ENCODE measurements at places on chromosomes 2 and 18.

GRCh38 chr2:120550893-120551446 is 184.7 kb upstream of the GLI2 start:
- no peak for DNase-seq

GRCh38 chr2:218257390-218257981 is 3.3 kb upstream of the GPBAR1 start:
- peak; percentile 49 for DNase-seq

DNA sequence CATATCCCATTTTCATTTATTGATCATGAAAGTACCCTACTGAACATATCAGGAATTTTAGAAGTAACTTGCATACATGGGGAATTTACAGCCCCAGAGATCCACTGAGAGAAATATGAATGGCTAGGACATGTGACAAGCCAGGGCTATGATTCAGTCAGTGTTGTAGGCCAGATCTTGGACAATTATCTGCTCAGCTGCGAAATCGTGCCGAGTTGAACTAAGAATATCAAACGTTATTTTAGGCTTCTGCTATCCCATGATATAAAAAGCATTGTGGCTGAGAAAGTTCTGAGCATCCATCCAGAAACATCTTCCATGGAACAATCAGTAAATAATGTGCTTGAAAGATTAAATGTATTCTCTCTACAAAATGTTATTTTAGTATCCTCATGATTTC is 85.7 kb upstream of the UNC80 start:
- no peak for DNase-seq

DNA sequence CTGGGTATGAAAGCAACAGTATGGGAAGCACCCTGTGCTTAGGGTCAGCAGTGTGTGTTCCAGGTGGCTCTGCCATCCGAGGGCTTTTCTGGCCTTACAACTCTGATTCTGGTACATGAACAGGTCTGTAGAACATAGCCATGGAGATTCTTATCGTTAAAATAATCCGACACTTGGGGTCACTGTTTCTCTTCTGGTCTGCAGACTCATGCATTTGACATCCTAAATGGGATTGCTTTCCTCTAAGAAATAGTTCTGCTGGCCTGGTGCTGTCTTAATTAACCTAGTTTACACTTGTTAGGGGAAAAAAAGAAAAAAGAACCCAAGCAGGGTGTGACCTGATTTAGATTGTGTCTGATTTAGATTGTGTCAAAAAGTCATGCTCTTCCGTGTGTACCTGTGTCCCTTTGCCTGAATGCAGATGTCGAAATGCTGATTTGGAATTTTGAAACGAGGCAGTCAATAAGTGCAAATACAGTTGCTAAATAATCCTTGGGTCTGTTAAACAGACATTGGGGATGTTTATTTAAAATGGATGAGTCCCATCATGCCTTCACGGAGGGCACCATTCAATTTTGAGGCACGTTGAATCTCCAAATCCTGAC is 59.6 kb downstream of the TRPM8 start:
- DNase-seq, result no peak

- DNase-seq, result no peak
These were observed 3.9 kb downstream of the IKZF2 start for GRCh38 chr2:213147538-213147937.

GRCh38 chr2:235934774-235935484 is 233.3 kb downstream of the GBX2 start:
- no peak for DNase-seq

GRCh38 chr2:53786352-53786704 is 425 bp downstream of the ASB3 start:
- no peak for DNase-seq

DNA sequence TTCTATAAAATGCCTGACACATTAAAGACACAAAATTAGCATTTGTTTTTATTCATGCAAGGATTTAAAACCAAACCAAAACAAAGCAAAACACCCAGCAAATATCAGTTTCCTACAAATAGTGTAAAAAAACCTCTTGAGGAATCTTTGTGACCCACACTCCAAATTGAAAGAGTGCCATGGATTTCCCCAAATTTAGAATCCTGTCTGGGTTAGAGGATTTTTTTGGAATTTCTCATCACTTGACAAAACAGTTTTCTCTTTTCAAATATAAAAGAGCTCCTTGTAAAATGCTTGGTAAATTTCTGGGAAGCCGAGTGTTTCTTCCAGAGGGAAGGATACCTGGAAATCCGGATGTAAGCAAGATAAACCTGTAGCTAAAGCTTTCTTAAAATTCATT is 1.7 kb upstream of the FN1 start:
- no peak for DNase-seq

- no peak for DNase-seq
These were observed 48.8 kb upstream of the IHH start for GRCh38 chr2:219109471-219109870.

DNA sequence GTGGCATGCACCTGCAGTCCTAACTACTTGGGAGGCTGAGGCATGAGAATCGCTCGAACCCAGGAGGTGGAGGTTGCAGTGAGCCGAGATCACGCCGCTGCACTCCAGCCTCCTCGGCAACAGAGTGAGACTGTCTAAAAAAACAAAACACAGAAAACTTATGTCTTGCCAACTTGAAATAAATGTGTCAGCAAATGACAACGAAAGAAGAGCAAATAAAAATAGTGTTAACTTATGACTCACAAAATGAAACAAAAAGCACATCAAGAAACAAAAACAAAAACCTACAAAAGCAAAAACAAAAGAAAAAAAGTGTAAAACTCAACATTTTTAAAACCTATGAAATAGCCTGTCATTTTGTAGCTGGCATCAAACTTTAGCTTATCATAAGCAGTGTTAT is 65.2 kb downstream of the KCNH7 start:
- no peak for DNase-seq

- DNase-seq, result no peak
These were observed 999.9 kb downstream of the TSN start for GRCh38 chr2:122755281-122755780.

DNA sequence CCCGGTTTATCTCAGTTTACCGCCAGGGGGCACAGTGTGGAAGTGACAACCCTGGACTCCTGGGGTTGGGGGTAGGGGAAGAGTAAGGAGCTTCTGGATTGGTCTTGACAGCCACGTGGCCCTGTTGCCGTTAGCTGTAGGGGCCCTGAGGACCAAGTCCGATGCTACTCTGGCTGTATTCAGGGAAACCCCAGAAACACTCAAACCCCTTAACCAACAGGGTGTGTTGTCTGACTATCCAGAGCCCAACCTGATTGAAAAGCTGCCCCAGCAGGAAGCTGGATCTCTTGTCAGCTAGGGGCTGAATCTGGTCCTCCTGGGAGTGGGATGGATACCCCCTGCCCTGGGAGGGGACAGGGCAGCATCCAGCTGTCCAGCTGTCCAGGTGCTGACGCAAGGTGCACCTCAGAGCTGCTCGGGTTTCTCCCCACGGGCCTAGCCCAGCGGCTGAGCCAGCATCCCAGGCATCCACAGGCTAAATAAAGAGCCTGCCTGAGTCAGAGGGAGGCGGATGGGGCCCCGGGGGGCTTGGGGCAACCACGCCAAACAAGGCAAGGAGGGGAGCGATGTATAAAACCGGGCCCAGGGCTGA is 3.1 kb upstream of the GMPPA start:
- no peak for DNase-seq

GRCh38 chr2:27049422-27050280 is 1.8 kb upstream of the AGBL5 start:
- peak; percentile 24 for DNase-seq

GRCh38 chr18:52339891-52340371 is at the start of gene DCC:
TSS of gene DCC (plus strand) at chr18:52340197. CDS start at chr18:52340788, 591 bp downstream.
- DNase-seq, result no peak

GRCh38 chr2:109466674-109467575 is 146.8 kb downstream of the SEPTIN10 start:
- no peak for DNase-seq

DNA sequence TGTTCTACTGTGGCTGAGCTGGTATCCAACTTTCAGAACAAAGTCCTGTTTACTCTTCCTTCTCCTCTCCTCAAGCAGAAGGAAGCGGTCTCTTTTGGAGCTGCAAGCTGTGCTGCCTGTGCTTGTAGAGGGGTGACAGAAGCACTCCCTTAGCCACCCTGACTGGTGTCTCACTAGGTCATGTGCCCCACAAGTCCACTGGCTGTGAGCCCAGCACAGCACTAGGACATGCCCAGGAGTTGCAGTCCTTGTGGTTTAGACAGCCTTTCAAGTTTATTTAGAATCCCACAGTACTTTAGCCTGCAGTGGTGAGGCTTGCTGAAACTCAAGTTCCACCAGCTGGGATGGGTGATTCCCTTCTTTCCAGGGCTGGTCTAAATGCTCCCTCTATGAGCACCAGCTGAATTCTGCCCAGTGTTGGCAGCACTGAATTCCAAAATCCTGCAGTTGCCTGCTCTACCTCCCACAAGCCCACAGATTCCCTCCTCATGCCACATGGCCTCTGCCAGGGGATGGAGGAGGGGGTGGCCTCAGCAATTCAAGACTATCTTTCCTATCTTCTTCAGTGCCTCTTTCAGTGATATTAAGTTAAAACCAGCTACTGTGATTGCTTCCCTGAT is 61.2 kb downstream of the CCDC85A start:
- no peak for DNase-seq

- no peak for DNase-seq
These were observed 85.8 kb downstream of the TCF4 start for GRCh38 chr18:55501982-55502710.

GRCh38 chr2:98909317-98910211 is 26.5 kb downstream of the CRACDL start:
- no peak for DNase-seq

GRCh38 chr2:69465513-69466456 is 28.6 kb upstream of the NFU1 start:
- no peak for DNase-seq

GRCh38 chr2:212797484-212798205 is 259.0 kb upstream of the ERBB4 start:
- DNase-seq, result no peak

DNA sequence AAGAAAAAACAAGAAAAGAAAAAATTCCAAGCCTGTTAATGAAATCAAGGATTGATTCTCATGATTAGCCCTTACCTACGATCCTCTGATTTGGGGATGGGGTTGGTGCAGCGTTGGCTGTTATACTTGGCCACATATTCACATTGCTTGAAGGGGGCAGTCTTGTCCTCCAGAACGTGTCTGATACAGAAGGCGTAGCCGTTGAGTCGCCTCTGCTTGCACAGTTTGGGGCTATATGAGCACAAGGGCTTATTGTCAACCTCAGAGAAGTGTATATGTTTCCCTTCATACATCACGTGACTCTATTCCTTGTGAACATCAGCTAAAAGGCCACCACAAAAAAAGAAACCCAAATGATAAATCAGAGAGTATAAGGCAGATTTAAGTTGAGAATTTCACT is 23.2 kb downstream of the INO80D start:
- no peak for DNase-seq

DNA sequence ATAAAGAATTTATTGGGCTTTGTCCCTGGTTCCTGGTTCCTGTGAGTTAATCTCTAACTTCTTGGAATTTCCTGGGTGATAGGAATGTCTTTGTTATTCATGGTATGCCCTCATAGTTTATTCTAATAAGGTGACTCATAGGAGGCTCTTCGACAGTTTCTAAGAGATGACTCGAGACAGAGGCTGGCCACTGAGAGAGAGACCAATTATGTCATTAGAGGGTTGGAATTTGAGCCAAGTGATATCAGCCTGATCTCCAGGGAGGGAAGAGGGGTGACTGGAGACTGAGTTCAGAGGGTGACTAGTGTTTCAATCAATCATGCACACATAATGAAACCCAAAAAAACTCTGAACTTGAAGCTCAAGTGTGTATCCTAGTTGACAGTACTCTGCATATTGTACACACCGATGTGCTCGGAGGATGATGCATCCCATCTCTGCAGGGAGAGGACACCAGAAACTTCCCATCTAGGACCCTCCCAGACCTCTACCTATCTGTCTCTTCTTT is 185.7 kb downstream of the MTCL1 start:
- DNase-seq, result no peak

GRCh38 chr18:39462436-39462835 is 1896.8 kb upstream of the CELF4 start:
- DNase-seq, result no peak

DNA sequence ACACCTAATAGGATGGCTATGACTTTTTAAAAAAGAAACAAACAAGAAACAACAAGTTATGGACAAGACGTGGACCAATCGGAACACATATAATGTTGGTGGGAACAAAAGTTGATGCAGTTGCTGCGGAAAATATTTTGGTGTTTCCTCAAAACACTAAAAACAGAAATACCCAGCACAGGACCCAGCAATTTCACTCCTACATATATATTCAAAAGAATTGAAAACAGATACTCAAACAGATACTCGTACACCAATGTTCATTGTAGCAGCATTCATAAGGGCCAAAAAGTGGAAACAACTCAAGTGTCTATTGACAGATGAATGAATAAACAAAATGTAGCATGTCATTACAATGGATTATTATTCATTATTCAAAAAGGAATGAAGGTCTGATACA is 12.1 kb downstream of the CCDC141 start:
- DNase-seq, result no peak

- no peak for DNase-seq
These were observed 8.9 kb upstream of the LRRFIP1 start for GRCh38 chr2:237618449-237618848.

GRCh38 chr2:164023896-164024295 is 288.1 kb upstream of the FIGN start:
- no peak for DNase-seq

GRCh38 chr2:140718999-140719398 is 1411.8 kb downstream of the LRP1B start:
- no peak for DNase-seq

- no peak for DNase-seq
These were observed 15.5 kb upstream of the STON1 start for GRCh38 chr2:48514348-48515003.

GRCh38 chr2:218391202-218391601 is 8.5 kb upstream of the CTDSP1 start:
- no peak for DNase-seq

GRCh38 chr2:164877169-164877568 is 35.5 kb upstream of the COBLL1 start:
- DNase-seq, result no peak

GRCh38 chr18:63099848-63100629 is 219.5 kb downstream of the BCL2 start:
- DNase-seq, result no peak

- peak; percentile 34 for DNase-seq
These were observed 10.6 kb upstream of the ITGB6 start for GRCh38 chr2:160210599-160211138.

DNA sequence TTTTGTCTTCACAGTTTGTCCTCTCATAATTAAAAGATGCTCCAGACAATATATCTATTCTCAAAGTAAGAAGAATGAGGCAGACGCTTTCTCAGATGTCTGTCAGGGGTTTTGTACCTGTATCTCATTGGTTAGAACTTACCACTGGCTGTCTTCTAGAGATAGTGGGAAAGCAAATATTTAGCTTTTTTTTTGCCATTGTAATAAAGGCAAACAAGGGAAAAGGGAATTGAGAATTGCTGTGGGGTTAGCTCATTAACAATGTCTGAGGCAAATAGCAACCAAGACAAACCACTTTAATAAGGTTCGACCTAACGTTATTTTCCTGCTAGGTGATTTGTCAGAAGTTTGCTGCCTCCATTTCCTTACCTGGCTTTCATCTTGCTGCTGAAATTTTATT is 30.0 kb downstream of the ZNF638 start:
- DNase-seq, result no peak

- no peak for DNase-seq
These were observed 38.2 kb downstream of the SLC66A2 start for GRCh38 chr18:79912994-79913831.

GRCh38 chr2:218075975-218076811 is 7.1 kb downstream of the RUFY4 start:
- DNase-seq, result no peak
